NCI-H510A (cell line): ENCODE measurements at places on chromosomes 7 and 10.

GRCh38 chr10:63237396-63237795, 104.3 kb downstream of the NRBF2 start:
- no peak for DNase-seq

DNA sequence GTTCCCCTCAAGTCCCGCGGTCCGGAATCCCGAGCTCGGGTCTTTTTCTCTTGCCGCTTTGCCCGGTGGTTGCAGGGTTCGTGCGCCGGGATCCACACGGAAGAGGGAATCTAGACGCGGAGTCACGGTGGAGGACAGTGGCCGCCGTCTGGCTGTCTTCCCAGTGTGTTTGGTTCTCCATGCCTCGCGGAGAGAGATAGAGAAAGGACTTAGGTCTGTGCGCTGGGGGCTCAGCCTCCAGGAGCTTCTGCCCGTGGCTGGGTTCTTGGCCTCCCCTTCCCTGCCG, 1.6 kb downstream of the FFAR4 start:
- DNase-seq: no peak

DNA sequence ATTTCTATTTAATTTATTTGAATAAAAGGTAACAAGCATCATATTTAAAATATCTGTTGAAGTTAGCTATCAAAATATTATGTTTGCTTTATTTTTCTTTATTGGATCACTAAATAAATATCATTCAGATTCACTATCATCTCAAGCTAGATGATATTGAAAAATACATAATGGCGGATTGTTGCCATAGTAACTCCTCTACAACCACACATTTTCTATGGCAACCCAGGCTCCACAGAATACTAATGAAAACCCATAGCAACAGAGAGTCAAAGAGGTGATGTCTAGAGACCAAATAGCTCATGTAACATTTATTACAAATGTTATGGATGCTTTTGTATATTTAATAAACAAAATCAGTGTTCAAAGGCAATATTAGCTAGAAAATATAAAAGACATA, 148.9 kb upstream of the CDK1 start:
- DNase-seq: no peak

DNA sequence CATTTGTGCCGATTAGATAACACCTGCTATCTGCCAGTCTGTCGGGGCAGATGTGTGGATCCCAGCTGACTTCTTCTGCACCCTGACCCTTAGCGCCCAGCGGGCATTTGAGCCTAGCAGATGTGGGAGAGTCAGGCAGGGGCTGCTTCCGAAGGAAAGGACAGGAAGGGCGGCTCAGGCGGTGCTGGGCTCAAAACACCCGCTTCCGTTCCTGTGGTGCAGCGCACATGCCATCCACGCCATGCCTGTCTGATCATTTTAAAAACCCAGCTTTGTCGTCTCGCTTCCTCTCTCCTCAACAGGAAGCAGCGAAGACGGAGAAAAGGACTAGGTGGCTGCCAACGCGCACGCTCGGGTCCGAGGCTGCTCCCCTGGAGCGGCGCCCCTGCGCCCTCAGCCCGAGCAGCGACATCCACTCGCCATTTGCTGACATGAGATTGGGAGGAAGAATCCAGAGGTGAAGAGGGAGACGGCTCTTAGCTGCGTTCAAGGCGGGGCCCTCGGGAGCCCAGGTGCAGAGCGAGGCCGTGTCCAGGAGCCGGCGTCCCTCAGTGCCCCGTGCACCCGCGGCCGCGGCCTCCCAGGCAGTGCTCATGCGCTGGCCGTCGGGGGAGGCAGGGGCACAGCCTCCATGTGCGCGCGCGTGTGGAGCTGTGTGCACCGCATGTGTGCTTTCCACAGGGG, 5.9 kb upstream of the BHLHA15 start:
- no peak for DNase-seq

- DNase-seq: no peak
Measured at GRCh38 chr7:138023618-138024342, 21.9 kb upstream of the CREB3L2 start.

DNA sequence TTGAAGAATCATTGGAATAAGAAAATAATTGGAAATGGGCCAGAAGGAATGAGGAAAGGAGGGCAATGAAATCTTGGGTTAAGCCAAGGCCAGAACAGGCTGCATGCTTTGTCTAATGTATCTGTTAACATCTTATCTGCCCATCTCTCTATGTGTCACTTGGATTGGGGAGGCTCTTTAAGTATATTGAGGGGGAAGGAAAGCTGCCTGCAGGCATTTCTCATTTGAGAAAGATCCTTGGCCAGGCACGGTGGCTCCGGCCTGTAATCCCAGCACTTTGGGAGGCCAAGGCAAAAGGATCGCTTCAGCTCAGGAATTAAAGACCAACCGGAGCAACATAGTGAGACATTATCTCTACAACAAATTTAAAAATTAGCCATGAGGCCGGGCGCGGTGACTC, 14.3 kb downstream of the PCBD1 start:
- no peak for DNase-seq

DNA sequence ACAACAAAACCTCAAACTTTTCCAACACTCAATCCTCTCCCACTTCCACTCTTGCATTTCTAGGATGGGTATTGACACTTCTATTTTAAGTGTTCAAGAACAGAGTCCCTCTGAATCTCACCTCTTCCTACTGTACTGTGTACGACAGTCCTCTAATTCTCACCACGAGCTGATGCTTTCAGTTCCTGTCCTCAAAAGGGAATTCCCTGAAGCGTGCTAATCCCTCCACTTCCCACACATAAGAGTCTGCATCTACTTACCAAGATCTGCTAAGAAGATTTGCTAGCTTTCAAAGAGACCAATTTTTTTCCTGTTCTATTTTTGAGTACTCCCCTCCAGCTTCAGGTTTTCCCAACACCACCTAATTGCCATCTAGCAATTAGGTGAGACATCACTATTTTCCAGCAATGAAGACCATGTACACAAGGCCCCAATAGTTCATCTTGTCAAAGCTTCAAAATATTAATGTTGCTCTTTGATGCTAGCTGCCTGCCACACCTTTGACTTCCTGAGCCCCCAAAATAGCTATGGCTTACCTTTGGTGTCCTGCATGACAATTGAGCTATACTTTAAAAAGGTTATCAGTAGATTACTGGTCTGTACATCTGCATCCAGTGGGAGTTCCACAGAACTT, 54.4 kb downstream of the ARMH3 start:
- no peak for DNase-seq

DNA sequence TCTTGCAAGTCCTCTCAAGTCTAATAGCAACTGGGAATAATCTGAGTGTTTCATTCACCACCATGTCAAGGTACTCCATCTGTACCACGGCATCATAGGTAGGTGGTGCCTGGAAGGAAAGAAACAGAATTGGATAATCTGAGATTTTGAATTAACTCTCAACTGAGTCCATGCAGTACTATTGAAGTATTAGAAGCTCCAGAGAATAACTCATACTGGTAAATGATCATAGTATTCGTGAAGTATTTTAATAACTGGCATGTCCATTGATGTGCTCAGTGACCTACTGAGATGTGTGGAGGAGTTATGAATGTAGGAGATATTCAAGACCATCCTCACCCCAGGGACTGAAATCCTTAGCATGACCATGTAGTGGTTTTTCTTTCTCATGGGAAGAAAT, 27.1 kb downstream of the CYP3A5 start:
- DNase-seq: no peak

DNA sequence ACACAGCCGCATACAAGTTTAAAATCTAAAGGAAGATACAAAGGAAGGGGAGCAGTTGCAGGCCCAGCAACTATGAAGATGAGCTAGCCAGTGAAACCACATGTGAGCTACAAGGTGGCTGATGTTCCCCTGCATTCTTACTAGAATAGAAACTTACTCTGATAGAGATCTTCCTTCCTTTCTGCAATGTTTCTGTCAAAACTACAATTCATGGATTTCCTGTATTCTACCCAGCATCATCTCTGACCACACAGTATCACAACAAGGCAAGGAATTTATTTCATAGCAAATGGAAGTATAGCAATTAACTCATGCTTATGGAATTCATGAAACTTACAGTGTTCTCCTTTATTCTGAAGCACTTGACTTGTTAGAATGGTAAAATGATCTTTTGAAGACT, 68.7 kb upstream of the AASS start:
- no peak for DNase-seq

DNA sequence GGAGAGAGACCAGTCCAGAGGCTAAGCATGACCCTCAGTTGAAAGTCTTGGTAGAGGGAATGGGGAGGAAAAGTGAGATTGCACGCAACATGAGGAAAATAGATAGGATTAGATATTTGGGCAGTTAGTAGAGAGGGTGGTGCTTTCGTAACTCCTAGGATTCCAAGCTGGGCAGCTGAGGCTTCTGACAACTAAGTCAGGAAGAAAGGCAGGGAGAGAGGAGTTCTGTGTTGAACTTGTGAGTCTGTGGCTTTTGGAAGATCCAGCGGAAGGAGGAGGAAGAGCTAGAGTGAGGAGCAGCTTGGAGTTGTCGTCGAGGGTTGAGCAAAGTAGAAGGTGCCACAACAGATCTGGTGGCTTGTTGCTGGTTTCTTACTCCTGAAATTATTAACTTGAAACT, 21.8 kb downstream of the CUL1 start:
- no peak for DNase-seq

GRCh38 chr7:140342727-140343514, 55.4 kb downstream of the SLC37A3 start:
- peak; percentile 3 for DNase-seq

DNA sequence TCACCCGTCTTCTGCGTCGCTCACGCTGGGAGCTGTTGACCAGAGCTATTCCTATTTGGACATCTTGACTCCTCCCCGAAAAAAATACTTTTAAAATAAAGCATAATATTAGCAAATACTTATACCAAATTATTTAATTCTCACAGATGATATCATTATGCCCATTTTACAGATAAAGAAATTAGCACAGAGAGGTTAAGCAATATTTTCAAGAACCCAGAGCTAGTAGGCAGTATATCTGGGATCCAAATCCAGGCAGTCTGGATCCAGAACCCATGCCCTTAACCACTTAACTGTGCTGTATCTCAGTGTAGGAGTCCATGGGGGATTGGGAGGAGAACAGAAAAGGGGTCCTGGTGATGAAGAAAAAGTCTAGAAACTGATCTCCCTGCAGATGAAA, 6.1 kb downstream of the IQUB start:
- no peak for DNase-seq

- DNase-seq: no peak
Measured at GRCh38 chr10:128102480-128103228, 23.6 kb downstream of the MKI67 start.

- DNase-seq: no peak
Measured at GRCh38 chr10:118017071-118017740, 29.5 kb downstream of the RAB11FIP2 start.

DNA sequence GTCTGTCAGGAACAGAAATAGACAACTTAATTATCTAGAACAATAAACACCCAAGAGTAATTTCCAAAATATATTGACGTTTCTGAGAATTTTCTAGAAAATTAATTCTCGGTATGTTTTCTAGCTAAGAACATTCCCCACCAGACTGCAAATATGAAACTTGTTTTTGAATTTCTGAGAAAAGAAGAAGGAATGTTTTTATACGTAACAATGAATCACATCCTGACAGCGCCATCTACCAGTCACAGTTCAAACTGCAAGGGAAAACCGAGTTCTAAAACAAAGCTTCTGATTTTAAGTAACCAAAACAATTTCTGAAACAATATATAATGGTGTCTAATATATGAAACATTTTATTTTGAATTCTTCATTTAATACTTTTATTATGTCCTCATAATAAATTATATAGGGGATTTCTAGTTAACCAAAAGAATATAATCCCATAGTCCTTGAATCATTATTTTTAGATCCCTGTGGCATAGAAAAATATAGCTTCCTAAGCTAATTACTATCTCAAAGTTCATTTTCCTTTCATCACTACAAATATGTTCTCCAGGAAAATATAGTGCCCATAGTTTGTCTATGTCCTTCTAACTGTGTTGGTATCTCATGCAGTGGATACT, 34.5 kb upstream of the MEOX2 start:
- no peak for DNase-seq

DNA sequence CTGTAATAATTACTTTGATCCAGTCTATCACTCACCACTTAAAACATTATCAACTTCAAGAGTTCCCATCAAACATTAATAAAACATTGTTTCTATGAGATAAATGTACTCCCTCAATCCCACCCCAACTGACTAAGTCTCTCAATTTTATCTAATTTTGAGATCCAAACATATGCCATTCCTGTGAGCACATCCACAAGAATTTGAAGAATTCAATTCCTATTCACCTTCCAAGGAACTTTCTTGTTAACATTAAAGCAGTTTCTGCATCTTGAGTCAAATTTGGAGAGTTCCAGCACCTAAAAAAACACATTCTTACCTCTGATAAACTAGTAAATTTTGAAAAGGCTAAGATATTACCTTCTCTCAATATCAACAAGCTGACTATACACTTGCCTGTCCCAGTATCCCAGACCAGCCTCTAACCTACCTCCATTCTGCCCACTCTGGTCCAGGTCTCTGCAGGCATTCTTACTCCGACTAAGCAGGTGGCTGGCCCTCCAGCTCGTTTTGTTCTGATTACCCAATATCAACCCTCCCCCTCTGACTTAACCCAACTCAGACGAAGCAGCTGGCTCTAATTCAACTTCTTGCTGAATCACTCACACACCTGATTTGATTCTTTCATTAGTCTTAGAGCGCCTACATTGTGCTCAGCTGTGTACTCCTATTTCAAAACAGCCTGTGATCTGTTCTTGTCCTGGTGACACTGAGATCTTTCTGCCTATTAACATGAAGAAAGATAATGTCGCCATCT, 275.2 kb downstream of the IPMK start:
- no peak for DNase-seq

GRCh38 chr7:155201325-155202087, 96.2 kb upstream of the INSIG1 start:
- no peak for DNase-seq

DNA sequence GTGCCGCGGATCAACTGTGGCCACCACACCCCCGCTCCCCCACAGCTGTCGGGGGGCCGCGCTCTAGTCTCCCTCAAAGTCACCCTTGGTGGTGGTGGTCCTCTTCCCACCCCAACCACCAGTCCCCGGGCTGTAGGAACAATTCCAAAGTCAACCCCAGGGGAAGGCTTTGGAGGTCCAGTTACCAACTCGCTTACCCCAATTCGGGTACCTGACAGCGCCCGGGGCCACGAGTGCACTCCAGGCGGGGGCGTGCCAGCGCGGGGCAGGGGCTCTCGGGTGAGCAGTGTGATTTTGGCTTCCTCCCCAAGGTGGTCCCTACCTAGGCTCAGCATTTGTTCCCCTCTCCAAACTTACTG, 584 bp upstream of the ZMIZ1 start:
- no peak for DNase-seq

DNA sequence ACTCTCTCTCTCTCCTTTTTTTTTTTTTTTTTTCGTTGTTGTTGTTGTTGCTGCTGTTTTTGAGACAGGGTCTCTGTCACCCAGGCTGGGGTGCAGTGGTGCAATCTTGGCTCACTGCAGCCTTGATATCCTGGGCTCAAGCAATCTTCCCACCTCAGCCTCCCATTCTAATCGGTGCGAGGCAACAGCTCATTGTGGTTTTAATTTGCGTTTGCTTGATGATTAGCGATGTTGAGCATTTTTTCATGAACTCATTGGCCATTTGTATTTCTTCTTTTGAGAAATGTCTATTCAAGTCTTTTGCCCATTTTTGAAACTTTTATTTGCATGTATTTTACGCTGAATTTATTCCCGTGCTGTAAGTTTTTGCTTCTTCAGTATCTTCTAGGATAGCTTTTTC, 13.3 kb upstream of the ZC3HAV1L start:
- DNase-seq: no peak

GRCh38 chr10:97575127-97575668, 2.6 kb downstream of the ANKRD2 start:
- DNase-seq: no peak
